HT1080 (cell line): ENCODE measurements at places on chromosomes 7 and 10. TPM values are rescaled to one million over a fixed set of nuclear protein-coding genes. Genes with fewer than 3 reads are reported as not detected.
A peak's percentile ranks its signal among the peaks of the same experiment; 100 is the strongest.

Gene GIMAP6
- 1.4 and 1.6 TPM in 2 replicates for total RNA-seq

Gene TRIM50
- not detected in 2 replicates for total RNA-seq

Gene GPR158
- 9.4 and 10.9 TPM in 2 replicates for total RNA-seq

Gene MMD2
- not detected in 2 replicates for total RNA-seq

Gene EN2
- total RNA-seq: not detected in 2 replicates

Gene TRIM8
- 104 and 117 TPM in 2 replicates for total RNA-seq

Gene EPO
- total RNA-seq: not detected in 2 replicates

Gene NOS3
- 71.5 and 94.6 TPM in 2 replicates for total RNA-seq

Gene GRID2IP
- not detected in 2 replicates for total RNA-seq

Gene TNS3
- total RNA-seq: 32.6 and 38.2 TPM in 2 replicates

- no peak for DNase-seq
These were observed 618.6 kb upstream of the CNTNAP2 start for GRCh38 chr7:145497911-145498525.

DNA sequence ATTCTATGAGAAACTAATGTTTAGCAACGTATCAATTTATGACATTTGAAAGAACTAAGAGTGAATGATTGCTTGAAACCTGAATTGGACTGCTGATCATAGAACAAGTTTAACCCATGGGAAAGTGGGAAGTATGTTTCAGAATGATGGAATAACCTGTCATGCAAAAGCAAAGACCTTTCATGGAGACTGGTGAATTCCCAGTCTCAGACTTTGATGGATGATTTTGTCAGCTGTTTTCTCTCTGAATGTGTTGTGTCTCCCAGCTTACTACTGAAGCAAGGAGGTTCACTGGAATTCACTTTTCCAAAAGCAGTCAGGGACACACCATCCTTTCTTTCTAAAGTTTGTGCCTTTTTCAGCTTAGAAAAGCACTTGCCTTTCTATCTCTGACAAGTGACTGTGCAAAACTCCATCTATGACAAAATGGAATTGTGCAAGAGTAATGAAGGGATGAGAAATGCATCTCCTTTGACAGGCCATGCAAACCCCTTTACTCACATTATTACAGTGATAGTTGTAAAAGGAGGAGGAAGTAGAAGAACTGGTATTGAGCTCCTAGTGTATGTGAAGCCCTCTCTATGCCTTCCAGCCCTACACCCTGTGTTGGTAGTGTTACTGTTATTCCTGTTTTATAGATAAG is 176.1 kb downstream of the PRKG1 start:
- DNase-seq: no peak

DNA sequence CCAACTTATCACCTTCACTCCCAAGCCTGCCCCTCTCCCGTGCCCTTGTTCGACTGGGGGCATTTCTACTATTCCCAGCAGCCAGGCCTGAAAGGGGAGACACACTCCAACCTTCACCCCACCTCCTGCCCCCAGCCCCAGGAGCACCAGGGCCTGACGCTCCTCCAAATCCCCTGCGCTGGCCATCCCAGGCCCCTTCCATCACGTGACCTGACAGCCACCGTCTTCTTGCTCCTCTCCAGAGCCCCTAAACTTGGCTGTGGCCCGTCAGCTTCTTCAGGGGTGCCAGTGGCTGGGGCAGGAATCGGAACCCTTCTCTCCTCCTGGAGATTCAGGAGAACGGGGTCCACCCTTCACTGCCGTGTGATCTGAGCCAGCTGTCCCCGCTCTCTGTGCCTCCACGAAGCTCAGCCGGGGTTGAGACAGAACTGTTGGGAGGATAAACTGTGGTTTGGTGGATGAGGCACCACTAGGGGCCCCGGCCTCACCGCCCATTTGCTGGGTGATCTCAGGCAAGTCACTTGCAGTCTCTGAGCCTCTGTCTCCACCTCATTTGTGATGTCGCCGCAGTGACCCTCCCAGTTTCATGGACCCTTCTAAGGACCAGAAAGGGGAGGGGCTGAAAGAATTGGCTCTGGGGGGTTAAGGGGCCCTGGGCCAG is 91.0 kb downstream of the MYL10 start:
- no peak for DNase-seq

DNA sequence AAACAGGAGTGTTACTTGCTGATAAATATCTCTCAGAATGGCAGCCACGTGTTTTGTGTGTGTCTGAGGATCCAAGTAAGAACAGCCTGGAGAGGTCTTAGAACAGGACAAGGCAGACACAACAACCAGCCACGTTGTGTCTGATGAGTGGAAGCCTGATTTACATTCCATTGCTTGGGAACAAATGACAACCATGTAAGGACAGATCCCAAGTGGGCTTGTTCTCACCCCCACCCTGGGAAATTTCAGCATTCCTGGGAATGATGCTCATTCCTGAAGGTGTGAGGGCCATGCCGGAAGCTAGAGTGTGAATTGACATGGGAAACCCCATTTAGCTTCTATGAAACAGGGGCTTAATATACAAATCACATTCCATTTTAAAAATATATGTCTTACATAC is 35.9 kb downstream of the IL6 start:
- DNase-seq: no peak

DNA sequence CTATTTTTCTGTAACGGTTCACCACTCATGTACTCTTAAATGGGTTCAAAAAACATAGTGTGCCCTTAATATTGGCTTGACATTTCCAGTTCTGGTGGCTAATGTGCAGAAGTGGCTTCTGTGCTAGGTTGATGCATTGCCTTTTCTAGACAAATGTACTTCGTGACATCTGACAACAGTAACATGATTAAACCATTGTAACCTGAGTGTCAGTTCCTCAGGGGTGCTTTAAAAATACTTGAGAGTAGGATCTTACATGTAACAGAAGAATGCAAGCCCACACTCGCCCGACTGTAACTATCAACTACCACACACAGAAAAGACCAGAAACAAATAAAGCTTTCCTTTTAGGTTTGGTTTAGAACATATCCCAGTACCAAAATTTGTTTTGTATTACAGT is 393.4 kb upstream of the NFE2L3 start:
- DNase-seq: no peak

GRCh38 chr10:5683065-5683464 is 1.6 kb upstream of the TASOR2 start:
- DNase-seq: no peak

- DNase-seq: no peak
These were observed 7.4 kb downstream of the ZNF365 start for GRCh38 chr10:62381385-62382102.

GRCh38 chr7:1540776-1541271 is 10.3 kb downstream of the MAFK start:
- no peak for DNase-seq

DNA sequence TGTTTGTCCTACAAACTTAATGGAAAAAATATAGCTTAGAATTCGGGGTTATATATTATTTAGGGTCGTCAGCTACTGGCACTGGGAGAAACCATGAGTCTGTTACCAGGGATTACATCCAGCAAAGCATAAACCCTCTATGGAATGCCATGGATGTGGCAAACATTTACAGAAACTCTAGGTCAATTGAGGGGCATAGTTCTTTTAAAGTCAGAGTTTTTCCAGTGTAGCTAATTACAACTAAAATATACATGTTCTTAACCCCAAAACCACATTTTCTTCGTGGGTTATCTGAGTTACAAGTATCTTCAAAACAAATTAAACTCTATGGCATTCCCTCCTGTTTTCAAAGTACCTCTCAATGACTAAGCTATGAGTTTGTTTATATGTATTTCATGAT is 99.3 kb upstream of the THSD7A start:
- DNase-seq: no peak

DNA sequence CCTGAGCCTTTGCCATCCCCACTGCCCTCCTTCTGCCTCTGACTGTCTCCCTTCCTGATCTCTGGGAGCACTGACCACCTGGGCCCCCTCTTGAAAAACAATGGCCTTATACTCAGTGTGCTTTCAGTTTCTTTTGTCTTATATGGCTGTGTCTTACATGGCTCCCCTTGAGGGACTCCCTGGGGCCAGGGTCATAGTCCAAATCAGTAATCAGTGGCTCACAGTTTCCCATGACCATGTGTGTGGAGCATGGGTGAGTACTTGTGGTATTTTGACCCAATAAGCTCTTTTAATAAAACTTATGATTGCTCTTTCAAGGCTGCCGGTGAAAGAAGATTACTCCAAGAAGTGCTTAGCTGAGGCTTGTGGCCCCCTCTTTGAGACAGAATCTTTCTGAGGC is 62.4 kb upstream of the PCBD1 start:
- DNase-seq: no peak

DNA sequence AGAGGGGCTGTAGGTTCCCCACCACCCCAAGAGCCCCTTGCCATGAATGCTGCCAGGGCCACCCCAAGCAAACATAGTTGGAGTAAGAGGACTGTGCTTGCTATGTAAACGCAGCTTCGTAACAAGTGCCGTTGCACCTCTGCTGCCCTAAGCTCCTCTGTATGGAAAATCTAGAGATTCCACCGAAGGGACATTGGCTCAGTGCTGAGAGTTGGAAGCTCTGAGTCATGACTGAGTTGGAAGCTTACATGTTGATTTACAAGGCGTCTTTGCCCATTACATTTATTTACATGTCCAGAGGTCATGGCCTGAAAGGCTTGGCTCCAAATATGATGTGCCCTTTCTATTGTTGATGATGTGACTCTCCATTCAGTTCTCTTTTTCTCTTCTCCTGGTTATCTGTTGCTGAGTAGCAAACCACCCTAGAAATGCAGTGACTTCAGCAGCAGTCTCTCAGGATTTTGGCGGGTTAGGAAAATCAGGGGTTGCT is 233.1 kb upstream of the TCF7L2 start:
- DNase-seq: peak; percentile 4

GRCh38 chr10:132762267-132762666 is 23.7 kb downstream of the NKX6-2 start:
- no peak for DNase-seq

DNA sequence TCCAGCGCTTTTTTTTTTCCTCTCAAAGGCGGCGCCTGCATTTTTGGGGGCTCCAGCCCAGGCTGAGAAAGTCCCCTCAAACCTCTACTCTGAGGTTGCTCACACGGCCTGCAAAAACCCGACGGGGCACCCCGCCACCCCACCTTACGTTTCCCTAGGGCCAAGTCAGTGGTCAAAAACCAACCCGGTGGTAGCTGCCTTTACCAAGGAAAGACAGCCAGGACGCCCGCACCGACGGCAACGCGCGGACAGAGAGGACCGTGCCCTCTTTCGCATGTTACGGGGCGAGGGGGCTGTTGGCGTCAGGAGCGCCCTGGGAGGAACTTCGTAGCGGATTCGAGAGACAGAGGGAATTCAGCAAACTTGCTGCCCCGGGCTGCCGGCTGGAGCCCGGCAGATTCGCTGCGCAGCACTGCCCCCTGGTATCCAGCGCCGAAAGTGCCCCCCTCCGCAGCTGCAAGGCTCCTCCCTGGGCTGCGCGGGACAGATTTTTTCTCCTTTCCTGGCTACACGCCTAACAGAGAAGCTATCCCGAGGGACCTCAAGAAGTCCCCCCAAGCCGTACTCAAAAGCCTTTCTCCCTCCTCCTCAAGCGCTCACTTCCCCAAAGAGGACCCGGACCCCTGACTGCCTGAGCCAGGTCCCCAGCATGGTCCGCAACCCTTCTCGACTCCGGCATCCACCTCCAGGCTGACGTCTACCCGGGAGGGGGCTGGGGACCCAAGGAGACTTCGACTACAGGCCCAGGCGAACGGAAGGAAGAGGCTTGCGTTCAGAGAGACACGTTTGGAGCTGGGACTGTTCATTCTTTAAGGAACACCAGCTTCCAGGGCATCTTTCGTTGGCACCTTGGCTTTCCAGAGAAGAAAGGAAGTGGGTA is 27.7 kb upstream of the VAX1 start:
- peak; percentile 57 for DNase-seq

- DNase-seq: peak; percentile 80
These were observed 56.7 kb upstream of the SDK1 start for GRCh38 chr7:3244241-3244814.

- DNase-seq: no peak
These were observed 21.5 kb downstream of the NPVF start for GRCh38 chr7:25206765-25207164.

DNA sequence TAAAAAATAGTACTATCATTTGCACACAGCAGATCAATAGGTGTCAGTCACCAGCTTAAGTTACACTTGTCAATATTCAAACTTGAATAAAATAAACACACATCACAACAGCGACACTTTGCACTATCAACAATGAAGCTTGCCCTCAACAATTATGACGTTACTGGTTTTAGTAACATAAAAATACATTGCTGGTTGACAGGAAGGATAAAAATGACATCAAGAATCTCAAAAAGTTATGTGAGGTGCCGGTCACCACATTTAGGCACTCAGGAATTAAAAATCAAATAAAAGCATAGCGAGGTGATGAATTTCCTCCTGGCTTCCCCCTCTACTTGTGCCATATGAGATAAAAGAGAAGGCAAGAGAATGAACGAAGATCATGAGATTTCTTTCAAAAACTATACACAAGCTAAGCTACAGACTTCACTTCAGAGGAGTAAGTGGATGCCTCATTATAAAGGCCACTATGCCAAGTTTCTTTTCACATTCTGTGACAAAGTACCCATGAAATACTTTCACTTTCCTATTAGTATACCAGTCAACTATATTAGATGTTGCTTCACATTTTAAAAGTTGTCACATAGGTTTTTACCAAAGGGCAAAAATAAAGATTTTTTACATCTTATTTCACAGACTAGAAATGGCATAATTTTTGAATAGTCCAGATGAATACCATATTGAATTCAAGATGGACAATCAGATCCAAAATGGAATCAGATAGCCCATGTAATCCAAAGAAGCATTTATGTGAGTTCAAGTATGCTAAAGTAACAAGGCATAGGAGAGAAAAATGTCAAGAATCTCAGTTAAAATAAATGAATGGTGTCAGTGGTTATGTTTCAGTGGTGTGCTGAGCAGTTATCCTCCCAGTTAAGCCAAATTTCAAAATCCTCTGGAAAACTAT is 3.6 kb downstream of the CCDC71L start:
- DNase-seq: no peak

DNA sequence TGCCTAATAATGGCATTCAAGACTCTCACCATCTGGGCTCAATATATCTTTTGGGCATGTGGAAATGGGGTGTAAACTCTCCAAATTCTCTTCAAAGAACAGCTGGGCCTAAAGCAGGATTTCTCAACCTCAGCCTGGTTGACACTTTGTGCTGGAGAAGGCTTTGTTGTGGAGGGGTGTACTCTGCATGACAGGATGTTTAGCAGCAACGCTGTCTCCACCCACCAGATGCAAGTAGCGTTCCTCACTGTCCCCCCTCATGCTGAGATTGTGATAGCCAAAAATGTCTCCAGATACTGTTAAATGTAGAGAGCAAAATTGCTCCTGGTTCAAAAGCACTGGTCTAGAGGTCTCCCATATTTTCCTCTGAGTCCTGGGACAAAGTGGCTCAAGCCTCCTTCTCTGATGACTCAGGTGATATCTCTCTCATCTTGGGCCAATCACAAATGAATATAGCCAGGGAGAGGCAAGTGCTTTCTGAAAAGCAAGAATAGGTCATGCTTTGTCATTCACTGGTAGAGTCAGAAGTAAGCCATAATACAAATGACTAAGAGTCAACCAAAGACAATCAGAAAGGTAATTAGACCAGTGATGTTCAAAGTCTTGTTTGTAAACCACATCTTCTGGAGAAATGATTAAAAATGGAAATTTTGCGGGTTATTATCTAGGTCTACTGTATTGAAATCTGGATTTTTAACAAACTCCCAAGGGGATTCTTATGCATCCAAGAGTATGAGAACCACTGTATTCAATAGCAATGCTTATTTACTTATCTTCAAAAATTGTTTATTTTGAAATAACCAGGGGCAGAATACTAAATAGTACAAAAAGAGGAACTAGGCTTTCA is 330.8 kb downstream of the PTEN start:
- DNase-seq: peak; percentile 60

GRCh38 chr7:112501801-112502503 is 21.2 kb downstream of the LSMEM1 start:
- DNase-seq: no peak
